ENCODE measurements at places on chromosomes 1 and 21.

DNA sequence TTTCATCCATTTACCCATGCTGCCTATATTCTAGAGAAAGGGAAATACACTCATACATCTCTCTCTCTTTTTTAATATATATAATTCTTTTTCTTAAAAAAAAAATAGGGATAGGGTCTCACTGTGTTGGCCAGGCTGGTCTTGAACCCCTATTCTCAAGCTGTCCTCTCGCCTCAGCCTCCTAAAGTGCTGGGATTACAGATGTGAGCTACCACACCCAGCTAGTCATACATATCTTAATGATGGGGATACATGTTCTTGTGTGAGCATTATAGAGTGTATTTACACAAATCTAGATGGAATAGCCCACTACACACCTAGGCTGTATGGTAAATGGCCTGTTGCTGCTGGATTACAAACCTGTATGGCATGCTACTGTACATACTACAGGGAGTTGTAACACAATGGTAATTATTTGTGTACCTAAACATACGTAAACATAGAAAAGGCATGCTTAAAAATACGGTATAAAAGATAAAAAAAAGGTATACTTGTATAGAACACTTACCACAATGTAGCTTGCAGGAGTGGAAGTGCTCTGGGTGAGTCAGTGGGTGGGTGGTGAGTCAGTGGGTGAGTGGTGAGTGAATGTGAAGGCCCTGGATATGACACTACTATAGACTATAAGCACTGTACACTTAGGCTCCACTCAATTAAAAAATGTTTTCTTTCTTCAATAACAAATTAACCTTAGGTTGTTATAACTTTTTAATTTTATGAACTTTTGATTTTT lies 72.9 kb downstream of the IVNS1ABP start:
- DNase-seq: no peak

DNA sequence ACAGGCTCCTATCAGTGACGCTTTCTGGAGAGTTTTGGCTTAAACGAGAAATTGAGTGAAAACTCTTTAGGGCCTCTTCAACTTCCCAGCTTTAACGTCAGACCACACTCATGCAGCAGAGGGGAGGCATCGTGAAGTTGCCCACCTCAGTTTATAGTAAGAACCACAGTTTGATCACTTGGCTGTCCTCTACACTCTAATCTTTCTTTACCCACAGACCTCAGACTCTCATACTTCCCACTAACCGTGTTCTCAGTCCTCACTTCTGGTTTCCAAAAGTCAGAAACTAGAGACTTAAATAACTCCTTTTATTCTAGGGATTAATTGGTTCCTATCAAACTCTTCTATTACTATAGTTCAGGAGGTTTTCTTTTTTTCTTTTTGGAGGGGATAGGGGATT lies 302.2 kb downstream of the NTNG1 start:
- no peak for DNase-seq

- DNase-seq: no peak
These were observed 710.7 kb upstream of the ADAMTS5 start for GRCh38 chr21:27677546-27677945.

DNA sequence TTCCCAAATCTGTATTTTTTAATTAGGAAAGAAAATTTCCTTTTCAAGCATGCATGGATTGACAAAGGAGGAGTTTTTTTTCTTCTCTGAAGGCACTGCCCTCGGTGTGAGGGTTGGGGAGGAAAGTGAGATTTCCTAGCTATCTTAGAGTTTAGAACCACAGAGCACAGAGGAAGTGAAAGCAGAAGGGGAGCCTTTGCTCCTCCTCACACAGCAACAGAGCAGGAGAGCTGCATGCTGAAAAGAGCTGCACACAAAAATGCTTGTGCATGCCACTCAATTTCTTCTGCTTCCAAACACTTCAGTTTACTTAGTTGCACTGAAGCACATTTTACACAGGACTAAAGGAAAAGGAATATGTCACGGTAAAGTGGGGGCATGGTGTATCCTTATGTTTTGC lies 308.1 kb downstream of the GPATCH2 start:
- DNase-seq: no peak

DNA sequence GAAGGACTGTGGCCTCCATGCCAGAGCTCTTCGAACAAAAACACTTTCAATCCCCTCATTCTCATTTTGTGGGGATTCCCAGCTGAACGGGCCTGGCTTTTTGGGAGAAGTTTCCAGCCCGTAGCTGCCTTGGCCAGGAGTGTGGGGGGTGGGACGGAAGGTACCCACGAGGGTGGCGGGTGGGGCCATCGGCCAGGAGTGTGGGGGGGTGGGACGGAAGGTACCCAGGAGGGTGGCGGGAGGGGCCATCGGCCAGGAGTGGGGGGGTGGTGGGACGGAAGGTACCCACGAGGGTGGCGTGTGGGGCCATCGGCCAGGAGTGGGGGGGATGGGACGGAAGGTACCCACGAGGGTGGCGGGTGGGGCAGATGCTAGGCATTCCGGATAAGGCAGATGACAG lies 71.7 kb upstream of the ZBTB18 start:
- no peak for DNase-seq

- DNase-seq: no peak
These were observed 52.0 kb upstream of the POFUT2 start for GRCh38 chr21:45339421-45340402.

DNA sequence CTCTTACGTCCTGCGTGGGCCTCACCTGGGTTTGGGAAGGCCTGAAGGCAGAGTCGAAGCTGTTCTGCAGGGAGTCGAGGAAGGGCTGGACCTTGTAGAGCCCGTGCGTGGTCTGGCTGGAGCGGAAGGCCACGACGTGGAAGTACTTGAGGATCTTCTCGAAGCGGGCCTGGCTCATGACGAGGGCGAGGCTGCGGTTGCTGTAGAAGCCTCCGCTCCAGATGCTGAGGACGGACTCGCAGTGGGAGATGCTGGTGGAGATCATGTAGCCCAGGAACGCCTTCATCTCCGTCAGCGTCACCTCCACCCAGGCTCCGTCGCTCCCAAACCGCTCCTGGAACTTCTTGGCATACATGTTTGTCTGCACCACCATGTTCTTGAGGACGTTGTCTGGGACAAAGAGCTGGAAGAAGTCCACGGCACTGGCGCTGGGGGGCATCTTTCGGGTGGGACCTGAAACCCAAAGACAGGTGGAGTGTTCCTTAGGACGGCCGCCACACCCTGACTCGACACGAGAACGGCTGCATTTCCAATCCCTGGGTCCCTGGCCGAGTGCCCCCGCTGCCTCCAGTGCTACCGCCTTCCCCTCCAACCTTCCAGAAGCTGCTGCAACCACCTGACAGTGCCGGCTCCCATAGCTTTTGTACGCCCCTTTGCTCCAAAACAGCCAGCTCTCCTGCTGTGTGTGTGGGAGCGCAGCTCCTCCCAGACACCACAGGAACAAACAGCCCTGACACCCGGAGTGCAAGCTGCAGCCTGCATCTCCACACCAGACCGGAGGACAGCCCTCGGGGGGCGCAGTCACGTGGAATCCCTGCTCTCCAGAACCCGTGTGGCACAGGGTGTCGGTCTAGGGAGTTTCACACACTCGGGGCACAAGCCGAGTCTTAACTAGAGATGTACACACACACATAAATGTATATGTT lies 69.0 kb downstream of the PGBD5 start:
- no peak for DNase-seq

GRCh38 chr1:233025157-233025556 lies 74.7 kb downstream of the NTPCR start:
- DNase-seq: peak; percentile 37

GRCh38 chr1:111174070-111174469 lies 26.4 kb downstream of the DENND2D start:
- no peak for DNase-seq

DNA sequence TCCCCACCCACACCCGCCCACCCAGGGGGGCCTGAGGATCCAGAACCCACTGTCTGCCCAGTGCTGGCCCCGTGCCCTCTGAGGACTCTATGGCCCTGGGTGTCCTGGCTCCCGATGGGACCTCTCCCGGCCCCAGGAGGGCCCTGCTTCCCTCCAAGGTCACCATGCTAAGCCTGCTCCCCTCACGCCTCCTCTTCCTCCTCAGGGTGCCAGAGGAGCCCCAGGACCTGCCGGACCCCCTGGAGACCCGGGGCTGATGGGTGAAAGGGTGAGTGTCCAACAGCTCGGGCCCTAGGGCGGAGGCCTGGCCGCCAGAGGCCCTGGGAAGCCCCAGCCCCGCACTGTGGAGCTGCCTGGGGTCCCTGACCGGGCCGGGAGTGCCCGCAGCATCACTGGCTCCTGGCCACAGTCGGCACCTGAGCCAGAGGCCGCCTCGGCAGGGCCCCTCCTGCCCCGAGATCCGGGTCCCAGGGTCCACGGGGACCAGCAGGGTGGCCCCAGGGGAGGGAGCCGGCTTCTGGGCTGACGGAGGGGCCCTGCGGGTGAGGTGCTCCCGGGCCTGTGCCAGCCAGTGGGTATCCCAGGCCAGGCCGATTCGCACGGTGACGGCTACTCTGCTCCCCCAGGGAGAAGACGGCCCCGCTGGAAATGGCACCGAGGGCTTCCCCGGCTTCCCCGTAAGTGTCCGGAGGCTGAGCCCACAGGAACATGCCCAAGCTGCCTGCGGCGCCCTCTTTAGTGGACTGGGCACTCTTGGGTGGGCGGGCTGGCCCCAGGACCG lies 16.1 kb downstream of the COL6A1 start:
- DNase-seq: no peak

All from progenitor cell of endocrine pancreas (in vitro differentiated cells).